ENCODE measurements at places on chromosomes 13 and 19.

GRCh38 chr19:23957660-23958281 is 43.1 kb downstream of the ZNF726 start:
- DNase-seq = no peak

- no peak for DNase-seq
These were observed 184.0 kb downstream of the KDM4B start for GRCh38 chr19:5152767-5153532.

GRCh38 chr13:99281811-99282263 is 23.7 kb upstream of the GPR18 start:
- DNase-seq = no peak

- no peak for DNase-seq
These were observed 2.6 kb upstream of the CDC42EP5 start for GRCh38 chr19:54475706-54476105.

- DNase-seq = no peak
These were observed 99.7 kb downstream of the ENOX1 start for GRCh38 chr13:43687038-43687437.

- DNase-seq = no peak
These were observed 10.8 kb downstream of the CLN5 start for GRCh38 chr13:77002590-77003190.

DNA sequence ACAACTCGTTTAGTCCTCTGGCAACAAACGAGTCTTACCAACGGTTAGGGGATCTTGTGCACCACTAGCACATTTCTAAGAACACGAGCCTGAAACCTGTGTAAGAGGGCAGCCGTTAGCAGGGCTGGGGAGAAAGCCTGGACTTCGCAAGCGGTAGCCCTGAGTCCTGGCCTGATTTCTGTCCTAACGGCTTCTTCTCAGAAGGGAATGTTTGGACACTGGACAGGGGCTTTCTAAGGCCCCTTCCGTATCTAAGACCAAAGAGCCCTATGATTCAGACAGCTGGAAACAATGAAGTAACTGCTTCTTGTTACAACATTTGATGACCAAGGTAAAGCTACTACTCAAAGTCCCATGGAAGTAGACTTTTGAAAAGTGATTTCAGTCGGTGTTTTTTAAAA is 2.2 kb downstream of the ANKRD10 start:
- DNase-seq = peak; percentile 39

DNA sequence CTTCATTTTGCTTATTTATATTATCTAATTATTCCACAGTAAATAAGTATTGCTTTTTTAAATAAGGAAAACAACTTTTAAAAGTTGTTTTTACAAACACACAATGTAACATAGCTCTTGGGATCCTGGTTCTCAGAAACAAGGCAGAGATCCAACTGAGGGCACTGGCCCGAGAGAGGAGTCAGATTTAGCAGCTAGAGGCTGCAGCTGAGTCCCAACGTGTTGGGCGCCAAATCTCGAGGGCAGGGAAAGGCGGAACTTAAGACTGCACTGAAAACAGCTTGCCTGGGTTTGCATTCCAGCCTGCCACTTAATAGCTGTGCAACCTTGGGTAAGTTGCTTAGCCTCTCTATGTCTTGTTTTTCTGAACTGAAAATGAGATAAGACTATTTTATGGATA is 16.4 kb upstream of the WASF3 start:
- no peak for DNase-seq

GRCh38 chr19:56291867-56292266 is 19.3 kb downstream of the EDDM13 start:
- no peak for DNase-seq

DNA sequence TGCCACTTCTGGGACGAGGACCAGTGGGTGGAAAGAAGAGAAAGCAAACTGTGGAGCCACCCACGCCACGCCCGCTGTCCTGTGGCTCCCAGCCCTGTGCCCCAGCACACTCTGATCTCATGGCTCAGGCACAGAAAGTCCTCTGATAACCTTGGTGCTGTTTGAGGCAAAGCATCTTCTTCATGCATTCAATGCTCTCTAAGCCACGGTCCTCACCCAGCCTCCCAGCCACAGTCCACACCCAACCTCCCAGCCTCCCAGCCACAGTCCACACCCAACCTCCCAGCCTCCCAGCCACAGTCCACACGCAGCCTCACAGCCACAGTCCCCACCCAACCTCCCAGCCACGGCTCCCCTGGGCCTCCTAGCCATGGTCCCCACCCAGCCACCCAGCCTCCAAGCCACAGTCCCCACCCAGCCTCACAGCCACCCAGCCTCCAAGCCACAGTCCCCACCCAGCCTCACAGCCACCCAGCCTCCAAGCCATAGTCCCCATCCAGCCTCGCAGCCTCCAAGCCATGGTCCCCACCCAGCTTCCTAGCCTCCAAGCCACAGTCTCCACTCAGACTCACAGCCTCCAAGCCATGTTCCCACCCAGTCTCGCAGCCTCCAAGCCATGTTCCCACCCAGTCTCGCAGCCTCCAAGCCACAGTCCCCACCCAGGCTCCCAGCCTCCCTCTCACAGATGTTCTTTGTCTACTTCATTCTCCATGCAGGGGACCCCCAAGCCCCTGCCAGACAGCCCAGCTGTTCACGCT is 74.9 kb downstream of the SOX1 start:
- DNase-seq = no peak

DNA sequence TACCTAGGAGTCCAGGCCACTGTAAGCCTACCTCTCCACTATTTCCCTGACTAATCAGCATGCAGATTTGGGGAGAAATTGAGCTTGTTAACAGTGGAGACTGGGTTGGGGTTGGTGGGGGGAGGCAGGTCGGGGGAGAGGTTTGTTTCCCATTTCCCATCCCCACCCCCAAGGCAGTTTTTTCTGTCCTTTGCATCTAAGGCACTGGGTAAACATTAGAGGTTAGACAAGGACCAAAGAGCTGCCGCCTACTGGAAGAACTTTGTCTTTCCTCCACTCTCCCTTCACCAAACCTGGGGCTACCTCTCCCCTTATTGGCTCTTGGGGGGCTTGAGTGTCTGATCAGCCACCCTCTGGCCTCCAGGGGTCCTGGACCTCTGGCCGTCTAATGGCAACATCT is 953 bp downstream of the KCNN4 start:
- no peak for DNase-seq

DNA sequence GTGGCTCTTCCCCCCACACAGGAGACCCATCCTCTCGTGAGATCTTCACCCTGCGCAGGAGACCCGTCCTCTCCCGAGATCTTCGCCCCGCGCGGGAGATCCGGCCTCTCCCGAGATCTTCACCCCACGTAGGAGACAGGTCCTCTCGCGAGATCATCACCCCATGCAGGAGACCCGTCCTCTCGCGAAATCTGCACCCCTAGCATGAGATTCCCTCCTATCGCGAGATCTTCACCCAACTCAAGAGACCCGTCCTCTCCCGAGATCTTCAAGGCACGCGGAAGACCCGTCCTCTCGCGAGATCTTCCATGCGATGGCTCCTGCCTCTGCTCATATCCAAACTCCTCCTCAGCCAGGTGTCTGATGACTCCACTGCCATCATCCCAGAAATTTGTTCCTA is 24.3 kb downstream of the LAIR2 start:
- no peak for DNase-seq

DNA sequence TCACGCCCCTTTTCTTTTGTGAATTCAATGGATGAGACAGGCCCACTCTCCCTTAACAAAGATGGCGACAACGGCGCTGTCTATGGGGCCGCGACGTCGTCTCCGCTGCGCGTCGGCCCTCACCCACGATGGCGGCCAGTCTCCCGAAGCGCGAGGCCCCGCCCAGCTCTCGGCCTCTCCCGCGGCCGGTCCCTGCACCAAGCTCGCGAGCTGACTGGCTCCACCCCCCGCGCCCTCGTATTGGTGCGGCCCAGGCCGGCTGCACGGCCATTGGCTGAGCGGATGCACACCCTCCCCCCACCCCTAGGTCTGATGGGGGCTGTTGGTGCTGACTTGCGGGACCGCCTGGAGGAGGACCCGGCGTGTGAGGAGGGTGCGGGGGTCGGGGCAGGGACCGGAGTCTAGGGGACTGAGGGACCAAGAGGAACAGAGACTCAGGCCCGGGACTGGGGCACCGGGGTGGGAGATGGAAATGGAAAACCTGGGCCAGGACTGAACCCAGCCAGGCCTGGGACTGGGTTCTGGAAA is 4.8 kb downstream of the SPHK2 start:
- peak; percentile 95 for DNase-seq

DNA sequence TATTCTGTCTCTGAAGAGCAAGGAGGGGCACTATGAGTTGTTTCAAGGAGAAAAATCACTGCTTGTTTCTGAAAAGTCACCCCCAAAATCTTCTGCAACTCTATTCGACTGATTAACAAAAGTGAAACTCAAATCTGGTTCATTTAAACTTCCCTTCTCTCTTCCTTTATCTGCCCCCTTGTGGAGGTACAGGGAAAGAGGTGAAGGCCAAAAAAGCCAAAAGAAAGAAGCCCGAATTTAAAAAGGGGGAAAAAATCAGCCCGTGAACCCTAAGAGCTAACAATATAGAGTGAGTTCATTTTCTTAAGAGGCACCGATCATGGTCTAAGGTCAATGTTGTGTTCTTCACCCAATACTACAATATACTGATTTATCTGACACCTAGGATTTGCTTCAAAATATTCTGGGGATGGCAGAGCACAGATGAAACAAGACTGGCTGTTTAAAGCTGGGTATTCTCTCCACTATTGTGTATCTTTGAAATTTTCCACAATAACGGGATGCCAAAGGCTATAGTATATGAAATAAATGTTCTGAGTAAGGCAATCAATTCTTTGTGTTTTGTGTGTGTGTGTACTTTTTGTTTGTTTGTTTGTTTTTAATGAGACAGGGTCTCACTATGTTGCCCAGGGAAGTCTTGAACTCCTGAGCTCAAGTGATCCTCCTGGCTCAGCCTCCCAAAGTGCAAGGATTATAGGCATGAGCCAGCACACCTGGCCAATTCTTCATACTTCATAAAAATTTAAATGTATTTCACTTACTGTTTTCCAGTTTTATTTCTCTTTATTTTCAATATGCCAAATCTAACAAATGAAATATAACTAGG is 55.0 kb upstream of the EEF1AKMT1 start:
- DNase-seq = peak; percentile 47

DNA sequence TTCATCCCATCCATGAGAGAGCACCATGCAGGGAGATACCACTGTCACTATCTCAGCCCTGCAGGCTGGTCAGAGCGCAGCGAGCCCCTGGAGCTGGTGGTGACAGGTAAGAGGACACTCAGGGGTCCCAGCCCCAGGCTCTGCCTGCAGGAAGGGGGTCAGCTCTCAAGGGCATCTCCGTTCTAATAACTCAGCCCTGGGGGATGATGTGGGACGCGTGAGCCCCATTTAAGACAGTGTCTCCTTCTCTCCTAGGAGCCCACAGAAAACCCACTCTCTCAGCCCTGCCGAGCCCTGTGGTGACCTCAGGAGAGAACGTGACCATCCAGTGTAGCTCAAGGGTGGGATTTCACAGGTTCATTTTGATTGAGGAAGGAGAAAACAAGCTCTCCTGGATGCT is 15.5 kb upstream of the KIR3DL3 start:
- no peak for DNase-seq

DNA sequence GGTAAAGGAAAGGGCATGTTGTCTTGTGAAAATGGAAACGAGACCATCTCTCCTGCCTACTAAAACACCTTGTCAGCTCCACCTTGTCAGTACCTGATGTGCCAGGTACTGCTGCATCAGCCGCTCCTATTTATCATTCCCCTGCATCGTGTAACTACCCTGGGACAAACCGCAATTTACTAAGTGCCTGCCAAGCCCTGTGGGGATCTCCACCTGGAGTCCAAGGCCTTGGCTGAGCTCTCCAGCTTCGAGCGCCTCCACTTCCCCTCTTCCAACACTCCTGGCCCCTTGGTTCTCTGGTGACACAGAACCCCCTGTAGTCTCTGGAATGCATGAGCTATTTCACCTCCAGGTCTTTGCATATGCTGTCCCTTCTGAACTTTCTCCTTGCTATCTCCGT is 25.9 kb upstream of the CCNP start:
- no peak for DNase-seq

GRCh38 chr13:24181991-24182702 is 21.6 kb downstream of the SPATA13 start:
- DNase-seq = no peak

- no peak for DNase-seq
These were observed 8.5 kb downstream of the UBA2 start for GRCh38 chr19:34436716-34437115.

- DNase-seq = no peak
These were observed 84.4 kb downstream of the ESD start for GRCh38 chr13:46712524-46712923.

- DNase-seq = no peak
These were observed 1.1 kb upstream of the ATP11A start for GRCh38 chr13:112688560-112689302.

- DNase-seq = no peak
These were observed 908.9 kb upstream of the MIR17HG start for GRCh38 chr13:90438576-90438975.

- no peak for DNase-seq
These were observed 11.5 kb downstream of the CEACAM1 start for GRCh38 chr19:42516771-42517170.

- DNase-seq = no peak
These were observed 1250.7 kb downstream of the UQCRFS1 start for GRCh38 chr19:27962264-27962663.

- DNase-seq = peak; percentile 40
These were observed 34.4 kb upstream of the MIR17HG start for GRCh38 chr13:91313103-91313502.

DNA sequence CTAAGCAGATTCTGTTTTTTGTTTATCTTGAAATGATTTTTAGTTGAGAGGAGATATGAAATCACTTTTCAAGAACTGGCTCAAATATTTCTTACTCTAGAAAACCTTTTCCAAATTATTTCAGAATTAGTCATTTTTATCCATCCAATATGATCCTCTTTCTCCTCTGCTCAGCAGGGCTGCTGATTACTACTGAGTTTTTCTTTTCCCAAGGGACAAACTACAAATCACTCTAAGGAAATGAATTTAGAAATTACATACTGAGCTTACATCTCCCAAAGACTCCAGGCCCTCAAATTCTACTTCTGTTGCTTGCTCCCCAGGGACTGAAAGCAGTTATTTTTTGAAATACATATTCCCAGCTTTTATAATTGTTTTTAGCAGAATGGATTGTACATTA is 87.4 kb upstream of the UFM1 start:
- no peak for DNase-seq

DNA sequence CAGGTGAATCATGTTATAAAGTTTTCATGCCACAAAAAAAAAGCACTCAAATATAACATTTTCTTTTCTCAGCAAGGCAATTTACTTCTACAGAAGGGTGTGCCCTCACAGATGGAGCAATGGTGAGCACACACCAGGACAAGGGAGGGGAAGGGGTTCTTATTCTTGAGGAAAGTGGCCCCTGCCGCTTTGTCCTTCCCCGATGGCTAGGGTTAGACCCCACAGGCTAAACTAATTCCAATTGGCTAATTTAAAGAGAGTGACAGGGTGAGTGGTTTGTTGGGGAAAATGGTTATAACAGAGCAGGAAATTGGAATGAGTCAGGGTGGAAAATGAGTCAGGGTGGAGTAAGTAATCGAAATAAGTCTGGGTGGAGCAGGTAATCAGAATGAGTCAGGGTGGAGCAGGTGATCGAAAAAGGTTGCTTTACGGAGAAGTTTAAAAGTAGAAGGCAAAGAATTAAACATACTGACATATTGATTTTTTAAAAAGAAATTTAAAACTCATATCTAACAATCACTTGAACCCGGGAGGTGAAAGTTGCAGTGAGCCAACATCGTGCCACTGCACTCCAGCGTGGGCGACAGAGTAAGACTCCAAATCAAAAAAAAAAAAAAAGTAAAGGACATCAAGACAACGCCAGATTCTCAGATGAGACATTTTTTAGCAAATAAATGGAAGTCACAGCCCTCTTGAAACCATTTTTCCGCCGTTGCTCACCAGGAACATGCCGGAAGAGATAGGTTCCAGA is 813 bp downstream of the ZNF562 start:
- no peak for DNase-seq
